MM.1S (cell line): ENCODE measurements at places on chromosomes 5 and 9.

DNA sequence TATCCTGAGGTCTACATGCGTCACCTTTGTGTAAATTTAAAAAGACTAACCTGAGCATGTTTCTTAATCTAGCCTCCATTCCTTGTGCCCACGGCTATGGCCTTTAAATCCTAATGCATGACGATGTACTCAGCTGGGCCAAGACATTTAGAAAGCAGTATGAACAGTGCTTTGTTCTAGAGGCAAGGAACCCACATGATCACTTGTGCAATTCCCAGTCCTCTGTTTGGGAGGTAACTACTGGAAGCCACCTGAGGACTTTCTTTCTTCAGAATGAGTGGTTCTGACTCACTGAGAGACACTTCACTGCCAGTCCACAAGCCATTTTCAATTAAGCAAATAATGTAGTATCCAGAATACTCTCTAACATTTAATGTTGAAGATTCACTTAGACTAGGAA, 181.3 kb downstream of the RAB3C start:
- DNase-seq: no peak

DNA sequence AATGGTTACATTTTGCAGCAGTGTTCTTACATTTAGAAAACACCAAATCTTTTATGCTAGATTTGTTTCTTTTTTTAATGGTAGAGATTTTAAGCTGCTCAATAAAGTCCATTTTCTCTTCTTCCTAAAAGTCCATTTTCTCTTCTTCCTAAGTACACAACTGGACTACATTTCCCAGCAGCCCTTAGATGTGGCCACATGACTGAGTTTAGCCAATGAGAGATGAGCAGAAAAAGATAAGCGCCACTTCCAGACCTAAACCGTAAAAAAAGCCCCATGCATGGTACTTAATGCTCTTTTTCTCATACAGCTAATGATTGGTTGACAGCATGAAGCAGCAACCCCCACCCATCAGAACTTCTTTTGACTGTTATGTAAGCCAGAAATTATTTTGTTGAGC, 206.7 kb downstream of the FAM114A2 start:
- peak; percentile 50 for DNase-seq

GRCh38 chr9:133073086-133074014, 11.6 kb downstream of the CEL start:
- DNase-seq: no peak

DNA sequence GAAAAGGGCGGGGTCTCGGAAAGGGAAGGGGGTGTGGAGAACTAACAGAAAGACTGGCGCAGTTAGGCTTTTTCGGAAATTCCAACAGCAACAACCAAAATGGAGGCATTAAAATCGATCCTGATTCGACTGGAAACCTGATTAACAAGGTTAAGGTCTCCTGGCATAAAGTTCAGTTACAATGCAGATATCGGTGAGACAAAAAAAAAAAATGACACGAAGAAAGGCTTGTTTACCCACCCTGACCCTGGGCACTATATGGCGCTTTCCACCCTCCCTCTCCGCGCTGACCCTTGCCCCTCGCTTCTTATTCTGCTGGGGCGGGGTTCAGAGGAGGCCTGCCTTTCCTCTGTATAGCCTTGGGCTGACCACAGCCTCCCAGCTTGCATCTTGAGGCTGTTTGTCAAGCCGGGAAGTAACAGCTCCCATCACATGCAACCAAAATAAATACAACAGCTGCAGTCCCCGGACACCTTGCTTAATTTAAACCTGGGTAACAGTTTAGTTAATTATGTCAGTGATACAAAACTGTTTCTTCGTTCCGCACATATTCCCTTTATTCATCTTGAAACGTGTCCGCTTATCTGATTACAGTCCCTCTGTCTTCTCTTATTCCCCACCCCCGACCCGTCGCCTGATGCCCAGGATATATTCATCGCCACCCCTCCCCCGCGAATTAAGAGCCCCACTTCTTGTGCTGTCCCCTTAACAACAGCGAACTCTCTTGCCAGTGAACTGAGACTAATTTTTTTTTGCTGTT, 795 bp upstream of the PJA2 start:
- DNase-seq: peak; percentile 71

DNA sequence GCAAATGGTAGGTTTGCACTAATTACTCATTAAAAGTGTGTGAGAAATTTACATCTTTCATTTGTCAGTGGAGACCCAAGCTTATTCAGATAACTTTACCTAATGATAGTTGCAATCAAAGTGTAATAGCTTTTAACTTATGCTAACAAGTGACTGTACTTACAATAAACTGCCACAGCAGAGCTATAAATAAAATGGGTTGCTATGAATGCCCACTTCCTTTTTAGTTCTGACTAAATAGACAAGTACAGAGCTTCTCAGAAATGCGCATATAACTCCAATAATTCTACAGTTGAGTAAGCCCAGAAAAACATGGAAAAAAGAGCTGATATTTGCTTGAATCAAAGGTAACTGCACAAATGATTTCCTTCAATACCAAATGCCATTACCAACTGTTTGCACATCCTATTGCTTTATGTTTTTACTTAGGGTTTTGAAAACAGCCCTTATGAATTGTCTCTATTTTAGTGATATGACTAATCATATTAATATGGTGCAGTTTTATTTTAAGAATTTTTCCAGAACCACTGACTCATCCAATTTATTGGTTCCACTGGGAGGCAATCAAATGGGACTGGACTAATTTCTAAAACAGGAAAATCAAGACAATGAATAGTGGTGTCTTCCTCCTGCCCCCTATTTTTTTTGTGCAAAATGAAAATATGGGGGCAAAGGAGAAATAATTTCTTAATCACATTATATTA, 84.1 kb downstream of the PPP2R2B start:
- DNase-seq: no peak

DNA sequence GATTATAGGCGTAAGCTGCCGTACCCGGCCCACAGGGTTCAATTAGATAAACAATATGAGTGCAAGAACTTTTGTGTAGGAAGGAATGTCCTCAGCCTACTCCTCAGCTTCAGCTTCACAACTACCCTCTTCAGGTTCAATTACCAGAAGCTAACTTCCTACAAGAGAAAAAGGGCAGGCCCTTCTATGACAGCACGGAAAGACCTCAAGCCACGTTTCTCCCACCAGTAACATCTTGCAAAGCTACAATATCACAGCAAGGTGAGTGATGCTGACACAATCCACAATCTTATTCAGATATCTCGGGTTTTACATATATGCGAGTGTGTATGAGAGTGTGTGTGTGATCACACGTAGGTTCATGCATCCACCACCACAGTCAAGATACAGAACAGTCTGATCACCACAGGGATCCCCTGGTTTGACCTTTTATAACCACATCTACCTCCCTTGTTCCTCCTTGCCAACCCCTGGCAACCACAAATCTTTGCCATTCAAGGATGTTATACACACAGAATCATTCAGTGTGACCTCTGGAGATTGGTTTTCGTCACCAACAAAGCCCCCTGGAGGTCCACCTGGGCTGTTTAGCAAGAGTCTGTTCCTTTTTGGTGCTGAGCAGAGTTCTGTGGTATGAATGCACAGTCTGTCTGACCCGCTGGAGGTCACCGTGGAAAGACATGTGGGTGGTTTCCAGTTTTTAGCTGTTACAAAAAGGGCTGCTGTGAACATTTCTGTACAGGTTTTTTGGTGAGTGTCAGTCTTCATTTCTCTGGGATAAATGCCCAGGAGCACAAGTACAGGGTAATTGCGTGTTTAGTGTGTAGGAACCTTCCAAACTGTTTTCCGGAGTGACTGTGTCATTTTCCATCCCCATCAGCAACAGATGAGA, 38.2 kb downstream of the IPPK start:
- DNase-seq: no peak

DNA sequence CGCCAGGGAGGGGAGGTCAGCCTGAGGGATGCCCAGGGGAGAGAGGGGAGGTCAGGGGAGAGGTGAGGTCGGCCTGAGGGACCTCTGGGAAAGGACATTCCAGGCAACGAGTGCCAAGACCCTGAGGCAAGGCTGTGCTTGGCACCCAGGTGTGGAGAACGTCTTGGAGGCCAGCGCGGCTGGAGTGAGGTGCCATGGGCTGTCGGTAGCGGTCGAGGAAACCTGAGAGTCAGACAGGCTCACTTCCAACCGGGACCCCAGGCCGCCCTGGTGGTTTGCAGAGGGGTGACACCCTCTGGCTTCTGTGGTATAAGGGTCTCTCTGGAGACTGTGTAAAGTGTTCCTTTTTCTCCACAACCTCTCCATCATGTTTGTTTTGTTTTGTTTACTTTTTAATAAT, 82.9 kb downstream of the CACNA1B start:
- DNase-seq: no peak

DNA sequence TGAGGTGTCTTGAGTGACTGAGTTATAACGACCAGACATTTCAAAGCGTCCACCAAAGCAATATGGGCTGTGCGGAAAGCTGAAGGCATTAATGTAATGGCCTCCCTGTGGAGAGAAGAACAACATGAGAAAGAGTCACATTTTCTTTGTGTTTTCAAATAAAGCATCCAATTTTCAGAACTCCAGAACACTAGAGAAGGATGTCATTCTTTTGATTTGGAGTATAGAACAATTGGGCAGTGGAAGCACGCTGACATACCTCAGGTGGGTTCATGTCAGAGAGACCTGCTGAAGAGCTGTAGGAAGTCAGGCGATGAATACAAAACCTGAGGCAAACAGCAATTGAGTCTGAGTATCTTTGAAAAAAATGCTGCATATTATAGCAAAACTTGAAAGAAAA, 556.5 kb downstream of the GABRG2 start:
- DNase-seq: no peak

DNA sequence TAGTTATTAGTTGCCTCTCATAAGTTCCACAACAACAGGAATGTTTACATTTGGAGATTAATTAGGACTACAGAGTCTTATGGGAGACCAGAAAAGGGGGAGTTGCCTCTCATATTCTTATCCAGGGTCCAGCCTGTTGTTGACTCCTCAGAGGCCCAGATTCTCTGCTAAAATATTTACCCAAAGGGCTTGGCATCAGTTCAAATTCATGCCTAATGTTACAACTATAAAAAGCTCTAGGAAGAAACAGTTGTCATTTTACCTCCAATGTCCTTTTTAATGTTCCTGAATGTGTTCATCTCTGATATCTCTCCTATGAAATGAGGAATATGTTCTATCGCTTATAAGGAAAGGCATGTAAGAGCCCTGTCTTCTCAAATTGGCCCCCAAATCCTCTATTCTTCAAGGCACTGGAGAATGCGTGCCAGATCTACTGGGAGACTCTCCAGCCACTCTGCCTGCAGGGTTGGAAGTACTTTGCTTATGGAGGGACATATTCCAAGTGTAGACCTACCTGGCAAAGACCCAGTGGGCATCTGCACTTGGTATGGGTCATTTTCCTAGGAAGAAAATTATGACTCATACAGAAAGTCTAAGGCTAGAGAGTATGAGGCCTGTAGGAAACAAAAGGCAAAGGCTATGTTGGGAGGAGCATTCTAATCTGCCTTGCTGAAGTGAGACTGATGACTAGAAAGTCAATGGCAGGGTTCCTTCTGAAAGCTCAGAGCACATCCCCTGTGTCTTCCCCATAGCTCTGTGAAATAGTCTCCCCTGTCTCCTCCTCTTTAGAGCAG, 192.6 kb downstream of the ESM1 start:
- no peak for DNase-seq

DNA sequence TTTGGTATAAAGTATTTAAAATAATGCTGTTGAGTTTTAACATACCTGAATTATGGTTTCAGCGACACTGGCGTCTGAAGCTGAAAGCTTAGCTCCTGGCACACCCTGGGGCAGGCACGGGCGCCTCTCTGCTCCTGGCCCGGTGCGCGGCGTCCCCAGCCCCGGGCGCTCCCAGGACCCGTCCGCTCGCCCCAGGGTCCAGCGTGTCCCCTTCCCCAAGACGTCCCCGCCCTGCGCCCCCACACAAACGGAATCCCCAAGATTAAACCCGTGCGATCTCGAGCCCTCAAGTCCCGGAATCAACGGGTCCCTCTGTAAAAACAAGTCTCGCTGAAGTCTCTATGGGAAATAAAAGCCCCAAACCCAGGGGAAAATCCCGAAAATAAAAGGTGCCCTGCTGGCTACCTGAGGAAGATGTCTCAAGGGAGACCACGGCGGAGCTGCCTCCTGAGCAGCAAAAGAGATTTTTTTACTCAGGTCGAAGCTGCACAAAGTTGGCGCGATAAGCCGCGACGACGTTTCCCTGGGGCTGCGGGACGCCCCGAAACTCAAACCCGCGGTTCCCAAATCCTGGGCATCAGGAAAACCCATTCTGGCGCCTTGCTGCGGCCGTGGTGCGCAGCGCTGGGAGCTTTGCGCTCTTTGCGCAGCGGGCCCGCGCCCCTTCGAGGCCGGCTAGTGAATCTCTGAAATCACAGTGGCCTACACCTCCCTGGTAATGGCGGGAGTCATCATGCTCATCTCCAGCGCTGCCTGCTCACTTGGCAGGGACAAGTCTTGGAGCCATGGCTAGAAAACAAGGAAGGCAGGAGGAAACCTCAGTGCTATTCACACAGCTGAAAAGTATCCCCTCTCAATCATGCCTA, 6.3 kb upstream of the IFNA8 start:
- DNase-seq: no peak

DNA sequence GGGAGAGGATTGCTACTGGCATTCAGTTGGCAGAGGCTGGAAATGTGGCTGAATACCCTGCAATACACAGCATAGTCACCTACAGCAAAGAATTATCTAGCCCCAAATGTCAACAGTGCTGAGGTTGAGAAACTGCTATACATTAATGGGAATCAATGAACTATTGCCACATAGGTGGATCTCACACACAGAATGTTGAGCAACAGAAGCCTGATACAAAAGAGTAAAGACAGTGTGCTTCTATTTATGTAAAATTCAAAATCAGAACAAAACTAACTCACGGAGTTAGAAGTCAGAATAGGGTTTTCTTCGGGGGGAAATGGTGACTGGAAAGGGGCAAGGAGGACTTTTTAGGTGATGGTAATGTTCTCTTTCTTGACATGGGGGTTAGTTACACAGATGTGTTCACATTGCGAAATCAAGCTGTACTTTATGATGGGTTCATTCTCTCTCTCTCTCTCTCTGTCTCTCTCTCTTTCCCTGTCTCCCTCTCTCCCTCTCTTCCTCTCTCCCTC, 45.7 kb upstream of the PANK3 start:
- no peak for DNase-seq

DNA sequence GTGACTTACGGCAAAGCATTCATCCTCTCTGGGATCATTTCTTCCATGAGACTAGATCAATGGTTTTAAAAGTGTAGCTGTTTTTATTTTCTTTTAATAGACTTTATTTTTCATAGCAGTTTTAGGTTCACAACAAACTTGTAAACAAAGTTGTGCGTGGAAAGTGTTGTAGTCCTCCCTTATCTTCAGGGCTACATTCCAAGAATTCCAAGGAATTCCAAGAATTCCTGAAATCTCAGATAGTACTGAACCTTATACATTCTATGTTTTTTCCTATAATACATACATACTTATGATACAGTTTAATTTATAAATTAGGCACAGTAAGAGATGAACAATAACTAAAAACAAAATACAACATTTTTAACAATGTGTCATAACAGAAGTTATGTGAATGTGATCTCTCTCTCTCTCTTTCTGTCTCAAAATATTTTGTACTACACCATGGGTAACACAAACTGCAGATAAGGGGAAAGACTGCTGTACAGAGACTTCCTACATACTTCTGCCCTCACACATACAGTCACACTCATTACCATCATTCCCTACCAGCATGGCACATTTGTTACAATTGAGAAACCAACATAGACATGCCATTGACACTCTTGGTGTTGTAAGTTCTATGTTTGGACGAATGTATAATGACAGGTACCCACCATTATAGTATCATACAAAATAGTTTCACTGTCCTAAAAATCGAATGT, 1933.2 kb upstream of the WWC1 start:
- no peak for DNase-seq
